ENCODE measurements at places on chromosomes 4 and X.

DNA sequence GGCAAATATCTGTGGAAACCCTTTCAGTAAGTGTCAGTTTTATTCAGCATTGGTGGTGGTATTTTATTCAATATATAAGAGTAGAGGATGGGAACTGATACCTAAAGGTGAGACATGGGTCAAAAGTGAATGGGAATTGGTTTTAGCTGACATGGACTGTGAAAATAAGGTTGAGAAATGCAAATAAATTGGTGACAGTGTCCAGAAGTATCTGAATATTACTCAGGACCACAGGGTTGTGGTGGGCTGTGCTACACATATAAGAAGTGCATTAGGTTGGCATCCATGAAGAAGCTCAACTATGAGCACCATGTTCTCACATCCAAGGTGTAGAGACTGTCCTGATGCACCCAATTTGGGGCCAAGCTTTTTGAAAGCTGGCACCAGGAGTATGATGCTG is 45.0 kb downstream of the ETDC start:
- DNase-seq, result no peak

DNA sequence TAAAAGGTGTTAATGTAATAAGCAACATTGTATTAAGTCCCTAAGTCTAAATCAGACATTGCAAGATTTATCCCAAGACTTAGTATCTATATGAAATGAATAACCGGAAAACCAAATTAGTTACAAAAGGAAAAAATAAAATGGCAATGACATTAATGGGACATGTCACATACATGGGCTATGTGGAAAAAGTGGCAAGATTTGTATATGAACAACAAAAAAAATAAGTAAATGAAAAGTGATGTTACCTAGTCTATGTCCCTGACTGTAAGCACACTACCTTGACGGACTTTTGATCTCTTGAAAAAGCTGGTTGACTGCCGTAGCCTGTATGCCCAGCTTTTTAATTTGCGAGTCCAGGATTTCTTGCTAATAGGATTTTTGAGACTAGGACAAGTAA is 55.5 kb upstream of the FAM120C start:
- DNase-seq, result no peak

DNA sequence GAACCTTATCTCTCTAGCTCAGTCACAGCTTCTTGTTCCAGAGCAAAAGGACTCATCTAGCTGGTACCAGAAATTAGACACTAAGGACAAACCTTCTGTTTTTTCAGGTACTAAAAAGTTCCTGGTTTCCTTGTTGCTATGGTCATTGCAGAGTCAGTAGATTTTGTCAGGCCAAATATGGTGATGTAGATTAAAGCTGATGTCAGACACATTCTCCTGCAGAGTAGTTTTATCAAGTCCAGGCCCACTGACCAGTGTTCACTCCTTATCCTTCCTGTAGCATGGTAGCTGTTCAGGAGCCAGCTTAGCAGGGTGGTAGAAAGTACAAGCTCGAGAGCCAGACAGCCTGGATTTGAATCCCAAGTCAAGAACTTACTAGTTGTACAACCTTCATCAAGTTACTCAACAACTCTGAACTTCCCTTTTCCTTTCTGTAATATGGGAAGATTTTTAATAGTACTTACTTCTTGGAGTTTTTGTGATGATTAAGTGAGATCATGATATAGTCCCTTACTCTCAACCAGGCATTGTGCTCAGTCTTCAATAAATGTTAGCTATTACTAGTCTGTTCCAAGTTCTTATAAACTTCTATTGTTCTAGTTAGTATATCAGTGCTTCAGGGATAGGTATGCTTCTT is 17.9 kb downstream of the OCRL start:
- DNase-seq, result no peak

- no peak for DNase-seq
Observed at GRCh38 chr4:68864438-68865187, 48.8 kb downstream of the UGT2B10 start.

DNA sequence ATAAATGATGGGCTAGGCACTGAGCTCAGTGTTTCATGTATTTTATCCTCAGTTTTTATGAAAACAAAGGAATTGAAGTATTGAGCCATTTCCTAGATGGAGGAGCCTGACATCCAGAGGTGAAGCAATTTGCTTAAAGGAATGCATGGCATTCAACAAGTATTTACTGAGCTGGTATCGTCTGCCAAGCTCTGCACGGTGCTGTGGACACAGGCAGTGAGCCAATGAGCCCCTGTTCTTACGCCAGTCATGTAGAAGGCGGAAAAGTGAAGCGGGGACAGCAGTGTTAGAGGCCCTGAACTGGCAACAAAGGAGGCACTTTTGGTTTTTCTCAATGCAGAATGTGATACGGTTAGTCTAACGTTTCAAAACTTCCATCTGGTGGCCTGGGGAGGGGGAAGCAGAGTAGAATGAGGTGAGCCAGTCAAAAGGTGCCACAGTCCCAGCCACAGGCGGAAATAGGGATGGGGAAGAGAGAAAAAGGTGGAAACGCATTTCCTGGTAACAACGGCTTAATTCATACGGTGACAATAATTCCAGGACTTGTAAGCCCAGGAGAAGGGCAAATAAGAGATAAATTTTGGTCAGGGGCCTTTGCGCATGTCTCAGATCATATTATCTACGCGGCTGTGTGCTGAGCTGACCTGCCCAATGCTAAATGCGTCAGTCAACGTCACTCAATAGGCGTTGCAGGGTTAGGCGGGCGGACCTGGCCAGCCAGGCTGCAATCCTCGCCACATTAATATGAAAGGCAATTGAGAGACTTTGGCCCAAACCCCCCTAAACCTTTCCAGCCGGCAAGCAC is 133.9 kb downstream of the AFAP1 start:
- DNase-seq, result no peak

DNA sequence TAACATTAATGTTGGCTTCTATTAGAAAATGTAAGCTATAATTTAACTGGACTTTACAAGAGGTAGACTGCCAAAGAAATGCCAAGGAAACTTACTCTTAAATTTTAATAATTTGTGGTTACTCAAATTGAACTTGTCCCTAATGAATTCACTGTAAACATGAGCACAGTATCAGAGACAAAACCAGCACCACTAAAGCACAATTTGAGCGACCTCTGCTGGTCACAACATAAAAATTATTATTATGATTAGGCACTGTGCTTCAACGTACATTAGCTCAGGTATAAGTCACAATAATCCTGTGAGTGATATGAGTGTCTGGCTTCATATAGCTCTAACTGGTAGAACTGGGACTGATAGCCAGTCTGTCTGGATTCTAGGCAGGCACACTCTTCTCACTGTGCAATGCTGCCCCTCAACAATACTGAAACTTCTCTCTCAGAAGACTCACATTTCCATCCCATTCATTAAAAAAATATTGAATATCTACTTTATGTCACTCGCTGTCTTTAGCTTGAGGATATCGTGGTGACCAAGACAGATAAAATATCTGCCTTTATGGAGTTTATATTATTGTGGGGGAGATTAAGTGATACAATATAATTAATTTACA is 8.0 kb downstream of the NUDT6 start:
- no peak for DNase-seq

- DNase-seq, result no peak
Observed at GRCh38 chr4:111400741-111401140, 744.5 kb upstream of the FAM241A start.

- DNase-seq, result no peak
Observed at GRCh38 chr4:104722467-104722866, 227.8 kb upstream of the CXXC4 start.

GRCh38 chr4:139887376-139887802 is 221.8 kb downstream of the MGST2 start:
- DNase-seq, result no peak

DNA sequence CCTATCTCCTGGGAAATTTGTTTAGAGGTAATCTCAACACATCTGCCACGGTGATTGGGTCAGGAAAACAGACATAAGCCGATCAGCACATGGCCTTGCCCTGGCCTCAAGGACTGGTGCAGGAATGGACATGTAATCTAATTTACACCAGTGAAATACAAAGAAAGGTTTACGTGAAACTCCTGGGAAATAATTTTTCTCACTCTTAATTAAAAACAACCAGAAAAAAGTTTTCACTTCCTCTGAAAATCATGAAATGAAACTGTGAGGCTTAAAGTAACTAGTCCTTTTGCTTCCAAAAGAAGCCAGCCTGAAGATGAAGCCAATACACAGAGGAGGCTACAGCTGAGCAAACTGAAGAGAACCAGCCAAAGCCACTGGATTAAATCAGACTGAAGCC is 154.1 kb upstream of the FAM241A start:
- DNase-seq, result no peak

- no peak for DNase-seq
Observed at GRCh38 chrX:39157006-39157405, 355.7 kb downstream of the MID1IP1 start.

GRCh38 chr4:168751263-168752225 is 254.7 kb downstream of the PALLD start:
- no peak for DNase-seq

- DNase-seq, result no peak
Observed at GRCh38 chr4:20629186-20630106, 70.8 kb upstream of the PACRGL start.

DNA sequence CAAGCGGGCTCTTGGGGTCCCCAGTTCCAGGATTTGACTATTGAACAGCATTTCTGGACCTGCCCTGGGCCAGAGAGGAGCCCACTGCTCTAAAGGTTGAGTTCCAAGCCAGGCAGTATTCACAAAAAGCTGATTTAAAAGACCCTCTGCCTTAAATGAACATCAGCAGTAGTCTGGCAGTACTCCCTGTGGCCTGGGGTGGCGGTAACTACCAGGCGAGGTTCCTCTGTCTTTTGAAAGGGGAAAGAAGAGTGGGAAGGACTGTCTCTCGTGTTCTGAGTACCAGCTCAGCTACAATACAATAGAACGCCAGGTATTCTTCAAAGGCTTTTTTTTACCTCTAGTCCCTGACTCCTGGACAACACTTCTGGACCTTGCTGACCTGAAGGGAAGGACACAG is 456.4 kb upstream of the TEX13C start:
- DNase-seq, result no peak

DNA sequence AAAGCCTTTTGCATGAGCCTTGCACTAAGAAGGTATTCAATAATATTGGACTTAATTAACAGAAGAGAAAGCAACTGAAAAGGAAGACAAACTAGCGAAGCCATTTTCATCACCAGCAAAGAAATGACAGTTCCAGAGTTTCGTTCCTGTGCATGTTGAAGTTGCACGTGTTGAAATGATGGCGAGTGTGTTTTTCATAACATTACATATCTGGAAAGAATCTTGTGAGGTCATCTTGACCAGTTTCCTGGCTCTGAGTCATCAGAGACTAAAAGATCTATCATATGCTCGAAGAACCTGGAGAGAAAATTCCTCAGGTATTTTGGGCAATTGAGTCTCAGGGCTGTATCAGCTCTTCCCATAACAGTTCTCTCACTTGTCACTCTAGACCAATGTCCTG is 106.2 kb upstream of the MAML3 start:
- DNase-seq, result no peak

- no peak for DNase-seq
Observed at GRCh38 chr4:5477613-5478012, 230.7 kb downstream of the EVC2 start.

GRCh38 chrX:1207496-1208025 is 4.9 kb downstream of the CRLF2 start:
- DNase-seq, result no peak

DNA sequence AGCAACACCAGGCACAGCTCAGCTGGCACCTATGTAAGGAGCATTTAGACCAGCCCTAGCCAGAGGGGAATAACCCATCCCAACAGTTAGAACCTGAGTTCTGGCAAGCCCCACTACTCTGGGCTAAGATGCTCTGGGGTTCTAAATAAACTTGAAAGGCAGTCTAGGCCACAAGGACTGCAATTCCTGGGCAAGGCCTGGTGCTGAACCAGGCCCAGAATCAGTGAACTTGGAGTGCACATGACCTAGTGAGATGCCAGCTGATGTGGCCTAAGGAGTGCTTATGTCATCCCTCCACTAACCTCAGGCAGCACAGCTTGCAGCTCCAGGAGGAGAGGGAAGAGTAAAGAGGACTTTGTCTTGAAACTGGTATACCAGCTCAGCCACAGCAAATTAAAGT is 7.6 kb upstream of the PRRG3 start:
- DNase-seq, result no peak

DNA sequence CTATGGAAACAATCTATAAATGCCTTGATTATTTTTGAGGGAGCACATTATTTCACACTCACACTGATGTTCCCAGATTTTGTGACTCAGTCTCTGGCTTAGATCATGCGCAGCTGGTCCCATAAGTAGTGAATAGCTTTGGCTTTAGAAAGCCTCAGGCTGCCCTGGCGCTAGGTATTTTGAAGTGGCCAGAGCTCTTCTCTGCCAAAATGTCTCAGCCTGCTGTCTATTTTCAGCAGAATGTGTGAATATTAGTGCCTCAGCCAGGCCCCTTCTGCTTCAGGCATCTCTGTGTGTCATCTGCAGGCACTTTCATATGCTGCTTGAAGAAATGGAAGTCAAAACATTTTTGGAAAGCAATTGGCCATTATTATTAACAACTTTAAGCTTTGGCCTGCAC is 931.0 kb upstream of the INTU start:
- DNase-seq, result no peak

DNA sequence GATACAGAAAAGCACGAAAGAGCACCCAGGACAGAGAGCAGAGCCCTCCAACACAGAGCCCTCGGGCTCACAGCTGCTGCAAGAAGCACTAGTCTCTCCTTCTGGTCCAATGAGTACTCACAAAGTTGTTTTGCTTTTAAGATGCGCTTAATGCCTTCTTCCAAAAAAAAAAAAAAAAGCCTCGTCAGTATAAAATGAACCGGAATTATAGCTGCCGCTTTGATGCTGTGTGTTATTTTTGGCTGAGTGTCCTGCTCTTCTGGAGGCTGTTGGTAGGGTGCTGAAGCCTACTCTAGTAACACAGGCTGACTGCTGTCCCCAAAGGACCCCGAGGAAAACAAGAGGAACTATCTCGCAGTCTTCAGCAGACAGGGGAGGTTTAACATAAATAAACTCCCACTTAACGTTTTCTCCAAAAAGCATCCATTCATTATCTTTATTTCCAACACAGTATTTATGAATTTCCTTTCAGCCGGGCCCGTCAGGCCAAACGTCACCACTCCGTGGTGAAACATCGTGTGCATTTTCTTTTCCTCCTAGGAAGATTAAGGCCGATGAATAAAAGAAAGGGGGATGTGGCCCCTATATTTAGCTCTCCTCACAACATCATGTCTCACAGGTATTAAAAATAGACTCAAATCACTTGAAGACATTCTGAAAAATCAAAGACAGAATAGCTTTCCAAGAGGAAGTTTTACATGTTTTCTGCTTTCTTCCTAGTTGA is 213.7 kb upstream of the PPARGC1A start:
- DNase-seq, result no peak

DNA sequence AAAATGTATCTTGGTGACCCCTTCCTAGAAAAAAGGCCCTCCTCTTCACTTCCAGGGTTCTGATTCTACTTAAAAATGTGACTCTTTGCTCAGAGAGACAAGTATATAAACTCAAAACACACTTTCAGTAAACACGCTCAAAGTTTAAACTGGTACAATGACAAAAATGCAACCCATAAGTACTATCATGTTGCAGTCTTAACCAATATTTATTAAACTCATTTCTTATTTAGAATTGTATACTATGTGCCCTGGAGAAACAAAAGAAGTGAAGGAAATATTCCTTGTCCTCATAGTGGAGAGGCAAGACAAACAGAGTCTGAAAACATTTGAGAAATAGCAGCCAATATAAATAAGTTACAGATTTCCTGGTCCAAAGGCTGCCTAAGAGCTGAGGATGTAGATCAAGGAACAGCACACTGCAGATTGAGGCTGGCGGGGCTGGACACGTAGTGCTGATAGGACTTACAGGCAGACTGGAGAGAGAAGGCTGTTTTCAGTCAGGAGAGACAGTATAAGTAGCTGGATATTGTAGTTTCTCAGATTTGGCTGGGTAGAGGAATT is 39.1 kb upstream of the ANXA3 start:
- DNase-seq, result no peak

GRCh38 chrX:53287493-53288138 is 6.2 kb upstream of the IQSEC2 start:
- no peak for DNase-seq
